ENCODE measurements at places on chromosomes 1 and 21. TPM values are rescaled to one million over a fixed set of nuclear protein-coding genes. Genes with fewer than 3 reads are reported as not detected.

The SPRR1B gene
- not detected for total RNA-seq

The LCE3A gene
- not detected for total RNA-seq

- DNase-seq: no peak
Observed at GRCh38 chr1:47317841-47318240, 3.9 kb upstream of the STIL start.

DNA sequence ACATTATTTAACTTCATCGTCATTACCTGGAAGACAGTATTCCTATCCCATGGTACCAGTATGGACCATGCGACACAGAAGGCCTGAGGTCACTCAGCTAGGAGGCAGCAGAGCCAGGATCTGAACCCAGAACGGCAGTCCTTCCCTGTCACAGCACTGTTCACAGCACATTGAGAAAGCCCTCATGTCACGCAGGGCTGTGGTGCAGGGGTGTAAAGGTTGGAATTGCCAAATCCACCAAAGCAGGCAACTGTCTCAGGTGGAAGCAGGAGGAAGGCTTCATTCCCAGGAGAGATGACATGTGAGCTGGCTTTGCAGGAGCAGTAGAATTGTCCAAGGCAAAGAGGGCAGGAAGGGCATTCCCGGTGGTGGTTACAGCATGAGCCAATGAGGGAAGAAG is 9.9 kb upstream of the TTC22 start:
- no peak for DNase-seq

GRCh38 chr1:56222914-56223540 is 356.3 kb downstream of the PLPP3 start:
- no peak for DNase-seq

DNA sequence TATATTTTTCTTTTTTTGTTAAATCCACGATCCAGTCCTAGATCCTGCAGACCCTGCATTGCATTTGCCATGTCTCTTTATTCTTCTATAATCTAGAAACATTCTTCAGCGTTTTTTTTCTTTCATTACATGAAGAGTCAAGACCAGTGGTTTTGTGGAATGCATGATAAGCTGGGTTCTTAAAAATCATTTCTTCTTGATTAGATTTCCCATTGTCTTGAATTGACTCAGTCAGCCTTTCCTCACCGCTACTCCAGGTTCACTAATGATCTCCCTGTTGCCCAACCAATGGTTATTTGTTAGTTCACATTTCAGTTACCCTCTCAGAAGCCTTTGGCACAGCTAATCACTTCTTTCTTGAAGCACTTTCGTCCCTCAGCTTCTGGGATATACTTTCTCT is 25.2 kb downstream of the CHD1L start:
- no peak for DNase-seq
